ENCODE measurements at places on chromosomes 12 and 14.

- DNase-seq, result no peak
These were observed 105.3 kb upstream of the RTL1 start for GRCh38 chr14:101008631-101009336.

GRCh38 chr12:132318618-132319033 is 10.8 kb downstream of the GALNT9 start:
- peak; percentile 90 for DNase-seq

- no peak for DNase-seq
These were observed 447.4 kb downstream of the RAD51B start for GRCh38 chr14:68266998-68267397.

GRCh38 chr14:51422704-51423103 is 182.7 kb downstream of the TMX1 start:
- DNase-seq, result no peak

GRCh38 chr12:29088611-29089219 is 60.4 kb upstream of the FAR2 start:
- DNase-seq, result no peak

DNA sequence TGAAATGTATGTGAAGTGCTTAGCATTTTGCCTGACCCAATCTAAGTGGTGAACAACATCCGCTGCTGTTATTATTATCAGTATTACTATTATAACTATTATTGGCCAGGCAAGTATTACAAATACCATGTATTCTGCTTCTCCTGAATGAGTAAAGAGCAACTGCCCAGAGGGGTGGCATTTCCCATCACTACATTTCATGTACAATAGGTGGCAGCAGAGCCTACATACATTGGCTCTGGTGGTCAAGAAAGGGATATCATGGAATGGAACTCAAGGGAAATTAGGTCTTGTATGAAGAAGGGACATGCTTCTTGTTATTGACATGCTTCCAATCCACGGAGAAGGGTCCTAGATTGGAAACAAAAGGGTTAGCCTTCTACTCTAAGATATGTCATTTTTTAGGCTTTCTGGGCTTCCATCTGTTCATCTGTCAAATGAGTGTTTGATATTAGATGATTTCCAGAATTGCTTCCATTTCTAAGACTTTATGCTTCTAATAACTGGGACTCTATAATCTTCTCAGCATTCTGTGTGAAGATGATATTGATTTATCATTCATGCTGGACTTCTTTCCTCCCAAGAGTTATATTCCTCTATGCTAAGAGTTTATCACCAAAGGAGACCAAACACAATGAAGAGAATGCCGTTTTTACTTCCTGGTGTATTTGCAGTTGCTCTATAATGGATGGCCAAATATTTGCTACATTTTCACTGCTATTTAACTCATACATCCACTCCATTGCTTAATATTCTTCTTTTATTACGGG is 239.1 kb downstream of the SSPN start:
- no peak for DNase-seq

DNA sequence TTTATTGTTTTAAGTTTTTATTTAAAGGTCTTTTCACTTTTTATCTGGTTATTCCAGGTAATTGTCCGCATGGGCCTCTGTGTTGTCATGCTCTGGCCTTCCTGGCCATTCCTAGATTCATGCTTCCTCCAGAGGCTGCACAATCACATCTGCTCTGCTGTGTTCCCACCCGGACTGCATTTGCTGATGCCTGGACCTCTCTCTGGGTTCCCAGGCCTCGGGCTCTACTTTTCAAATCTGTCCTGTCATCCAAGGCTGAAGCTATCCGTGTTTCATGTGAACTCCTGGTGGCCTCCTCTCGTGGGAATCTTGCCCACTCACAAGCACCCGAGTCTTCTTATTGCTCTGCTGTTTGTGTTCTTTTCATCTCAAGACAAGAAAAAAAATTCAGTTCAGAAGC is 16.1 kb upstream of the VDR start:
- no peak for DNase-seq

- DNase-seq, result no peak
These were observed 52.8 kb downstream of the FRMD6 start for GRCh38 chr14:51704545-51704944.

- no peak for DNase-seq
These were observed 55.6 kb upstream of the PTPRB start for GRCh38 chr12:70692681-70693288.

GRCh38 chr14:97723819-97724218 is 926.6 kb downstream of the VRK1 start:
- no peak for DNase-seq

DNA sequence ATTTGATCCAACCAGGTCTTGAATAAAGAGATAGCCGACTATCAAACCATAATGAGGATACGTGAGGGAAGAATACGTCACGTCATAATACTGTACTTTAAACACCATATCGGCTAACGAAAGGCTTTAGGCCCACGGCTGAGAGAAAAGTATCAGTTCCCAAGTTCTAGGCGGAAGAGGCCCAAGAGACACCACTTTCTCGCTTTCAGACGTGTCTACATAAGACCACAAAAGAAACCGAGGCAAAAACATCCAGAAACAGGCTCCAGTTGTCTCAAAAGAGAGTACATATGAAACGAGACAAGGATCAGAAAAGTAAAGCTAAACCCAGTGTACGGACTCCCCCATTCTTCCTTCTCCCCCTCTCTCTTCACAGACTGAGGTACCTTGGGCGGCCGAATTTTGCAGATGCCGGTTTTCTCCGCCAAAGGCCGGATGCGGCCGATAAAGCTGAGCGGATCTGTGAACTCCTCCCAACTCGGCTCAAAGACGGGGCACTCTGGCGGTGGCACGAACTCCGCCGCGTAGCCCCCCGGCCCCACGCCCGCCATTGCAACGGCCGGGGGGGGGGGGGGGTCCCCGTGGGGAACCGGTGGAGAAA is 479 bp downstream of the KDM5A start:
- no peak for DNase-seq

DNA sequence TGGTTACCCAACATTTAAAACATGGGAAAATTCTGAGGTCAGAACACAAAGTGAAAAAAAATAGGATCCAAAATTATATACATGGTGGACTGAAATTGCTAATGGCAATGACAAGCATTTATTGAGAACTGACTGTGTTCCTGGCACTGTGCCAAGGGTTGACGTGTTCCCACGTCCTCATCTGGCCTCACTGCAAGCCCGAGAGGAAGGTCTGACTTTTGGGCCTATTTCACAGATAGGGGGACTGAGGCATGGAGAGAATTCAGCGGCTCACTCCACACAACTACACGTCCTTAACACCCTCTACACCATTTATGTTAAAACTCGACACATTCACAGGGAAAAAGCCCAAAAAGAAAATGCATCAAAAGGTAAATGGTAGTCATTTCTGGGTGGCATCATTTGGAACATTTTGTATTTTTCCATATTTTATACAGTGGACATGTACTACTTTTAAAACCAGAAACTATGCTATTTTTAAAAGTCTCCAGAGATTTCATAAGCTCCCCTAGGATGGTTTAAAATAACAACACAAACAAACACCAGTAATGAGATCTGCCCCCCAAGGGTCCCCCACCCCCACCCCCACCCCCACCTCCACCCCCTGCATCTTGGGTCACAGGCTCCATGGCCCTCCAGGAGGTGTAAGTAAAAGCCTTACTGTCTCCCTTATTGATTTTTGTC is 27.7 kb downstream of the CLMN start:
- DNase-seq, result no peak

- DNase-seq, result no peak
These were observed 237.0 kb upstream of the TBX3 start for GRCh38 chr12:114920771-114921554.

GRCh38 chr12:66508025-66508424 is 170.9 kb downstream of the GRIP1 start:
- DNase-seq, result no peak

GRCh38 chr12:88918161-88918560 is 337.9 kb upstream of the KITLG start:
- DNase-seq, result no peak

DNA sequence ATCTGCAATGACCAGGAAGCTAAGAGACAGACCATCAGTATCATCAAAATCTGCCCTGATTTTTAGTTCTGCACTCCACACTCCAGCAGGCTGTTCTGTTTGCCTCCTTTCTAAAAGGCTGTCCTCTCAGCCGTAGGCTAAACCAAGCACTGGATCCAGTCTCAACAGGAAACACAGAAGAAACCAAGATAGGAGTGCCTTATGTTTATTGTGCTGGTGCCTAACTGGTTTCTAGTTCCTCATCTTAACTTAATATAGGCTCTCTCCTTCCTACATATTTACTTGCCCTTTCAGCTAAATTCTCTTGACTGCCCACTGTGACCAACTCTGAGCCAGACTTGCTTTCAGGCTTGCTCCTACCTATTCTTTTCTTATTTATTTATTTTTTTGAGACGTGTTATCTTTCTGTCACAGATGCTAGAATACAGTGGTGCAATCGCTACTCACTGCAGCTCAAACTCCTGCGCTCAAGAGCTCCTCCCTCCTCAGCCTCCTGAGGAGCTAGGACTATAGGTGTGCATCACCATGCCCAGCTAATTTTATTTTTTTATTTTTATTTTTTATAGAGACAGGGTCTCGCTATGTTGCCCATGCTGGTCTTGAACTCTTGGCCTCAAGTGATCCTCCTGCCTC is 30.8 kb downstream of the GALNT4 start:
- DNase-seq, result no peak

GRCh38 chr14:37124614-37125013 is 47.8 kb downstream of the SLC25A21 start:
- DNase-seq, result no peak

DNA sequence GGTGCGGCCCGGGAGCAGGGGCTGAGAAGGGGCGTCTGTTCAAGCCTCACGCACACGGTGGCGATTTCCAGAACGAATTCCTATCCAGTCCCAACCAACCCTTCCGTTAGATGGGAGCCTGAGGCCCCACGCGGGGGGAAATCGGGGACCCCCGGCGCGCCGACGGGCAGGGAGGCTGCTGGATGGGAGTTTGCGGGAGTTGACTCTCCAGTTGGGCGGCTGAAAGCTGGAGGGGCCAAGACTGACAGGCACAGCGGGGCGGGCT is 9.8 kb downstream of the EXOC3L4 start:
- DNase-seq, result no peak
